ENCODE measurements at places on chromosomes 1 and 21. TPM values are rescaled to one million over a fixed set of nuclear protein-coding genes. Genes with fewer than 3 reads are reported as not detected.

- H3K27me3 ChIP-seq: no peaks in the 10 kb centered on the region
- no peak for DNase-seq
- H3K4me1 ChIP-seq: no peaks in the 10 kb centered on the region
- H3K4me3 ChIP-seq: no peak overlapping the region
These were observed 36.3 kb downstream of the PDPN start for GRCh38 chr1:13619909-13620308.

SPRR1B gene
- total RNA-seq: not detected

GRCh38 chr1:13538832-13539231, 25.0 kb upstream of the LRRC38 start:
- H3K4me3 ChIP-seq: no peak overlapping the region
- H3K27ac ChIP-seq: no peak overlapping the region
- DNase-seq: no peak
- H3K27me3 ChIP-seq: no peaks in the 10 kb centered on the region

DNA sequence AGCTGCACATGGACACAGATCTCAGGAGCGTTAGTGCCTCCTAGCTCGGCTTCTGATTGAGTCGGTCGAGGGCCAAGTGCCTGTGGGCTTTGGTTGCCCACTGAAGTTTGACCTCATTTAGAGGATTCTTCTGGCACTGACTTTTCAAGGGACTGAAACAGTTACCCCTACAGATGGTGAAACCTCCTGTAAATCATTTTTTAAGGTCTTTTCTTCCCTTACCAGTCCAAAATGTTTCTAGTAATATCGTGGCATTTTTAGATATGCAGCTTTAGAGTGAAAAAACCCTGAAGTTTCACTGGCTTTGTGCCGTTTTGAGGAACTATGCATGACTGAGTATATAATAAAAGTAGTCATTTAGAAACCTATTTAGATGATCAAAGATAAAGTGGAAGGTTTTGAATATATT, 34.7 kb upstream of the L1TD1 start:
- H3K27ac ChIP-seq: no peak overlapping the region
- H3K4me1 ChIP-seq: no peaks in the 10 kb centered on the region
- peaks cover 4% of the 10 kb centered on the region for H3K36me3 ChIP-seq

LCE2C gene
- not detected for total RNA-seq

DNA sequence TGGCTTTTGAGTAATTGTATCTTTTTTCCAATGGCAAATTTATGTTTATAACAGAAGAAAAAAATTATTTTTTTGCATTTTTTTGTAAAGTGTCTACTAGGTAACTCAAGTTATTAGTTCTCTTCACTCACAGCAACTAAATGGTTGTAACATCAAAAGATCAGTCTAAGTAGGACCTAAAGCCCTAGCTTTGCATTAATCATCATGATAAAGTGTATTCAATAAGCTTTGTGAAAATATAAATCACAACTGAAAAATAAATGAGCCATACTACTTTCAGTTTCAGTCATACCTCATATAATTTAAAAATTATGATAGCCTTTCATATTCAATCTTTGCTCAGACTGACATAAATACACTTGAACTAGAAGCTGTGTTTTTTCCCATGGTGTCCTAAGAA, 6.9 kb downstream of the TAF5L start:
- no peak overlapping the region for H3K4me3 ChIP-seq
- DNase-seq: no peak
- H3K27me3 ChIP-seq: no peaks in the 10 kb centered on the region
- H3K4me1 ChIP-seq: peaks cover 10% of the 10 kb centered on the region
- no peak overlapping the region for H3K27ac ChIP-seq

RYR2 gene
- total RNA-seq: 4.8 TPM

NGF gene
- total RNA-seq: 0.97 TPM

DNA sequence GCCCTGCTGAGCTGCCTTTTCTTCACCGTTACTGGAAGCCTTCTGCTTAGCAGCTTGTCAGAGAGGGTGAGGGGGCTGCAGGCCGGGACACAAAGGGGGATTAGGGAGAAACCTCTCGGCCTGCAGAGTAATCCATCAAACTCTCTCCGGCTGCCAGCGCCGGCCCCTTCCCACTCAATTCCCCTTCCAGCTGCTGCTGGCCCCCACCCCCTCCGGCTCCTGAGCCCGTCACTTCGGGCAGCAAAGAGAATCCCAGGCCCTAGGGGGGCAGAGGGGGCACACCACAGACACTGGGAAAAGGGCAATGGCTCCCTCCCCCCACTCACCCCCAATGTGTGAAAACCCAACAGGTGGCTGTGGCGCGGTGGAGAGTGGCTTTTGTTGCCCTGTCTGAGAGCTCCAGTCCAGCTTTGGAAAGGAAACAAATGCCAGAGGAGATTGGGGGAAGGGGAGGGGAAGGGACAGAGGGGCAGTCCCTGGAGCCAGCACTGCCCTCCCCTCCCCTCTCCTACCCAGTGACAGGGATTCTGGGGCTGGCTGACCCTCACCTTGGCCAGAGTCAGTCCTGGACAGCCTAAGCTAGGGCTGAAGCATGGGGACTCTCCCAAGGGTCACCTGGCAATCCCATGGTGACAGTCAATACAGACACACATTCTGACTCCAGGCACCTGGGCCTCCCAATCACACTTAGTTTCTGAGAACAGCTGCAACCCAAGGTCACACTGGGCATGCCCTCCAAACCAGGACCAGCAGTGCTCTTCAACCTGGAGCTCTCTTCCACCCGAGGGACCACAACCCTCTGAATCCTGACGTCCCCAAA, 9.5 kb downstream of the SLC45A3 start:
- no peak for DNase-seq
- H3K27me3 ChIP-seq: peaks cover 6% of the 10 kb centered on the region
- no peaks in the 10 kb centered on the region for H3K36me3 ChIP-seq
- H3K4me3 ChIP-seq: no peak overlapping the region
- H3K27ac ChIP-seq: no peak overlapping the region

DNA sequence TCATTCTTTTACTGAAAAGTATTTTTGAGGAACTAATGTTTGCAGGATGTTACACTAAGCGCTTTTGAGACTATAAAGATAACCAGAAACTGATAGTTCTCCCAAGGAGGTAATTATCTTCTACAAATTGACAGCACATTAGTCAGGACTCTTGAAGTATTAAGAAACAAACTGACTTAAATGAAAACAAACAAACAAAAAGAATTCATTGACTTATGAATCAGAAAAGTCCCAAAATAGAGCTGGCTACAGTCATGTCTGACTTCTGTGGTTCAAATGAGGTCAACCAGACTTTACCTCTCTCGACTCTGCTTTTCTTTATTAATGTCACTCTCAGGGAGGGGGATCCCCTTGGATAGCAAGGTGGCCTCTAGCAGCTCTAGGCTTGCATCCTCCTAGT, 296.8 kb downstream of the TPR start:
- no peak overlapping the region for H3K27ac ChIP-seq
- no peak overlapping the region for H3K4me3 ChIP-seq
- H3K27me3 ChIP-seq: no peaks in the 10 kb centered on the region
- H3K4me1 ChIP-seq: peaks cover 4% of the 10 kb centered on the region
- DNase-seq: no peak

GRCh38 chr1:216224233-216224632, 199.0 kb downstream of the USH2A start:
- no peak overlapping the region for H3K4me3 ChIP-seq
- no peak overlapping the region for H3K27ac ChIP-seq
- no peaks in the 10 kb centered on the region for H3K27me3 ChIP-seq

GRCh38 chr1:210366767-210367166, 38.1 kb downstream of the HHAT start:
- H3K36me3 ChIP-seq: no peaks in the 10 kb centered on the region
- no peak overlapping the region for H3K4me3 ChIP-seq
- peaks cover 6% of the 10 kb centered on the region for H3K4me1 ChIP-seq
- no peaks in the 10 kb centered on the region for H3K27me3 ChIP-seq
- DNase-seq: no peak

GRCh38 chr21:38352536-38353219, 95.9 kb downstream of the KCNJ15 start:
- H3K4me3 ChIP-seq: peak overlapping the region; percentile 35
- no peaks in the 10 kb centered on the region for H3K27me3 ChIP-seq
- peak overlapping the region; percentile 66 for H3K27ac ChIP-seq

ACTN2 gene
- total RNA-seq: 1.9 TPM

DNA sequence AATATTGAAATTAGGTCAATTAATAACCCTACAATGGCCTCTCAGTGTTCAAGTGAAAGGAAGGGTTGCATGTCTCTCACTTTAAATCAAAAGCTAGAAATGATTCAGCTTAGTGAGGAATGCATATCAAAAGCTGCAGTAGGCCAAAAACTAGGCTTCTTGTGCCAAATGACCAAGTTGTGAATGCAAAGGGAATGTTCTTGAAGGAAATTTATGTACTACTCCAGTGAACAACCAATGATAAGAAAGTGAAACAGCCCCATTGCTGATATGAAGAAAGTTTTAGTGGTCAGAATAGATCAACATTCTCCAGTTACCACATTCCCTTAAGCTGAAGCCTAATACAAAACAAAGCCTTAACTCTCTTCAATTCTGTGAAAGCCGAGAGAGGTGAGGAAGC, 10.0 kb downstream of the MAEL start:
- H3K27ac ChIP-seq: no peak overlapping the region
- no peak overlapping the region for H3K4me3 ChIP-seq
- DNase-seq: no peak
- no peaks in the 10 kb centered on the region for H3K27me3 ChIP-seq
- no peaks in the 10 kb centered on the region for H3K36me3 ChIP-seq
- H3K4me1 ChIP-seq: no peaks in the 10 kb centered on the region

REN gene
- 0.59 TPM for total RNA-seq

- DNase-seq: peak; percentile 86
- no peaks in the 10 kb centered on the region for H3K36me3 ChIP-seq
- H3K27me3 ChIP-seq: no peaks in the 10 kb centered on the region
- peak within 1 kb of the TSS; percentile 54 for H3K4me3 ChIP-seq
- peaks cover 18% of the 10 kb centered on the region for H3K4me1 ChIP-seq
- peak within 1 kb of the TSS; percentile 88 for H3K27ac ChIP-seq
These were observed at the start of gene CYP4B1 for GRCh38 chr1:46798810-46799209. TSS of gene CYP4B1 (plus strand) at chr1:46799046. CDS start at chr1:46799082, 36 bp downstream.

- no peak overlapping the region for H3K27ac ChIP-seq
- H3K4me3 ChIP-seq: no peak overlapping the region
- DNase-seq: no peak
- H3K36me3 ChIP-seq: no peaks in the 10 kb centered on the region
- H3K27me3 ChIP-seq: no peaks in the 10 kb centered on the region
- no peaks in the 10 kb centered on the region for H3K4me1 ChIP-seq
These were observed 184.7 kb downstream of the ST6GALNAC3 start for GRCh38 chr1:76259270-76259669.

DNA sequence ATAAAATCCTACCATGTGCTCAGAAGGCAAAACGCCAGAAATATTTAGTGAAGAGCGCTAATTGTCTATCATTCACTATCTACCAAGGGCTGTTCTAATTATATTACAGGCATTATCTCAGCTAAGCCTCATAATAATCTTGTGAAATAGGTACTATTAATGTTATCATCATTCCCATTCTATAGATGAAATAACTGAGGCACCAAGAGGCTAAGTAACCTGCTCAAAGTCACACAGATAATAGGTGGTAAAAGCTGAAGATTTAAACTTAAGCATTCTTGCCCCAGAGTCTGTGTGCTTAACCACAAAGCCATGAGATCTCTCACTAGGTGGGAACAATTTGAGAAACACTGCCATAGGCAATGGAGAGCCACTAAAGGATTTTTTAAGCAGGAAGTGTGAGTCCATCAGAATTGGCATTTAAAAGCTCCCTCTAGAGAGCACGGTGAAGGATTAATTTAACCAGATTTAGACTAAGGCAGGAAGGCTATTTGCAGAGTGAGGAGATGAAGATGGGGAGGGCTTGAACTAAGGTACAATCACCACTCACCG, 1.7 kb upstream of the SMAP2 start:
- no peaks in the 10 kb centered on the region for H3K36me3 ChIP-seq
- DNase-seq: no peak
- H3K27ac ChIP-seq: no peak overlapping the region
- no peaks in the 10 kb centered on the region for H3K27me3 ChIP-seq
- peaks cover 29% of the 10 kb centered on the region for H3K4me1 ChIP-seq

JAM2 gene
- 36.2 TPM for total RNA-seq

DNA sequence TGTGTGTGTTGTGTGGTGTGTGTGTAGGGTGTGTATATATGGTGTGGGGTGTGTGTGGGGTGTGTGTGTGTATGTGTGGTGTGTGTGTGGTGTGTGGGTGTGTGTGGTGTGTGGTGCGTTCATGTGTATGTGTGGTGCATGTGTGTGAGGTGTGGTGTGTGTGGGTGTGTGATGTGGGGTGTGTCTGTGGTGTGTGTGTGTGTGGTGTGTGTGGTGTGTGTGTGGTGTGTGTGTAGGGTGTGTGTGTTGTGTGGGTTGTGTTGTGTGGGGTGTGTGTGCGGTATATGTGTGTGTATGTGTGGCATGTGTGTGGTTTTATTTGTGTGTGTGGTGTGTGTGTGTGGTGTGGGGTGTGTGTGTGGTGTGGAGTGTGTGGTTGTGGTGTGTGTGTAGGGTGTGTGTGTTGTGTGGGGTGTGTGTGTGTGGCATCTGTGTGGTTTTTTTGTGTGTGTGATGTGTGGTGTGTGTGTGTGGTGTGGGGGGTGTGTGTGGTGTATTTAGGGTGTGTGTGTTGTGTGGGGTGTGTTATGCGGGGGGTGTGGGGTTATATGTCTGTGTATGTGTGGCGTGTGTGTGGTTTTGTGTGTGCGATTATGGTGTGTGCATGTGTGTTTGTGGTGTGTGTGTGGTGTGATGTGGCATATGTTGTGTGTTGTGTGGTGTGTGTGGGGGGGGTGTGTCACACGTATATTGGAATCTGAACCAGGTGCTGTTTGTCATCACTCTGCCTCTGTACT, 17.1 kb upstream of the ZBTB21 start:
- no peaks in the 10 kb centered on the region for H3K27me3 ChIP-seq
- no peaks in the 10 kb centered on the region for H3K4me1 ChIP-seq
- no peaks in the 10 kb centered on the region for H3K36me3 ChIP-seq
- DNase-seq: no peak

OR2G6 gene
- not detected for total RNA-seq

DNA sequence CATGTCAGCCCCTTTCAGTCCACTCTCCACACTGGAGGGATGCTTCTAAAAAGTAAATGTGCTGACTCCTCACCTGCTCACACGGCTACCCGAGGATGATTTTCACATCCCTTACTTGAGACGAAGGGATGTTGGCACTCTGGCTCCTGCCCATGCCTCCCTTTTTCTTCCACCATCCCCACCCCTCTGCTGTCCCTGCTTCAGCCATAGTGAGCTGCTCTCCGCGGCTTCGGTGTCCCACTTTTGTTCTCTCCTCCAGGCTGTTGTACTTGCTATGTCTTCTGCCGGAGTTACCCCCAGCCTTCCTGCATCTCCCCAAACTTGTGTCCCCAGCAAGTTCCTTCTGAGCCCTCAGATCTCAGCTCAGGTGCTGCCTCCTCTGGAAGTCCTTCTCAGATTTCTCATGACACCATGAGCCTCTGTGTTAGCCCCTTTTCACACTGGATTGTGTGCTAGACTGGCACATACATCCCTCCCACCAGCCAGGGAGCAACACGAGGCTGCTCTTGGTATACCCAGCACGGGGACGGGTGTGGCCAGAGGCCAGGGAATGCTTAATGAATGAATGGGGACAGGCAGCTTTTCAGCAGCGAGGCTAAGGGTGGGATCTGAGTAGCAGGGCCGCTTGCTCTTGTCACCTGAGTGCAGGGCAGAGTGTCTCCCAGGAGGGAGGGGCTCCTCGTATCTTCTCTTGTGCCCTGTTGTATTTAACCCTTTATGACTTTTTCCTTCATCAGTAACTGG, 1.3 kb downstream of the ACOT11 start:
- no peak for DNase-seq
- no peak overlapping the region for H3K4me3 ChIP-seq
- H3K27ac ChIP-seq: no peak overlapping the region
- H3K27me3 ChIP-seq: no peaks in the 10 kb centered on the region
- no peaks in the 10 kb centered on the region for H3K36me3 ChIP-seq
- H3K4me1 ChIP-seq: peaks cover 4% of the 10 kb centered on the region

GRCh38 chr1:54337928-54338327, 68.3 kb downstream of the SSBP3 start:
- H3K4me3 ChIP-seq: no peak overlapping the region
- H3K27ac ChIP-seq: no peak overlapping the region
- H3K27me3 ChIP-seq: no peaks in the 10 kb centered on the region
- no peak for DNase-seq
- peaks cover 60% of the 10 kb centered on the region for H3K4me1 ChIP-seq

TEX38 gene
- total RNA-seq: not detected
